HuH-7.5 (cell line): ENCODE measurements at places on chromosomes 12 and 14.

GRCh38 chr14:23602181-23603095, 23.8 kb upstream of the JPH4 start:
- DNase-seq, result no peak

DNA sequence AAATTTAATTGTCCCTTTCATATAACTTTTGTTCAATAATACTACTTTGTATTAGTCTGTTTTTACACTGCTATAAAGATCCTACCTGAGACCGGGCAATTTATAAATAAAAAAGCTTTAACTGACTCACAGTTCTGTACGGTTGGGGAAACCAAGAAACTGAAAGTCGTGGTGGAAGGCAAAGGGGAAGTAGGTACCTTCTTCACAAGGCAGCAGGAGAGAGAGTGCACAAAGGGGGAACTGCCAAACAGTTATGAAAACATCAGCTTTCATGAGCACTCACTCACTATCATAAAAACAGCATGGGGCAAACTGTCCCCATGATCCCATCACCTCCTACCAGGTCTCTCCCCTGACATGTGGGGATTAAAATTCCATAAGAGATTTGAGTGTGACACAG, 1069.0 kb downstream of the FSCB start:
- no peak for DNase-seq

DNA sequence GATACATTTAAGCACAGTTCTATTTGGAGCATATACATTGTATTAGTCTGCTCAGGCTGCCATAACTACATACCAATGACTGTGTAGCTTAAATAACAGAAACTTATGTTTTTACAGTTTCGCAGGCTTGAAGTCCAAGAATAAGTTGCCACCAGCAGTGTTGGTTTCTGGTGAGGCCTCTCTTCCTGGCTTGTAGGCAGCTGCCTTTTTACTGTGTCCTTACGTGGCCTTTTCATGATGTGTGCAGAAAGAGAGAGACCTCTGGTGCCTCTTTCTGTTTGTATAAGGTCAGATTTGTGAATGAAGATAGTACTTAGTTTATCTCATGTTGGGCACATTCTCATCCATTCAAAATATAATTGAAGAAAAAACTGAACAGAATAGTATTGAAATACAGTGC, 636.6 kb downstream of the FLRT2 start:
- no peak for DNase-seq

DNA sequence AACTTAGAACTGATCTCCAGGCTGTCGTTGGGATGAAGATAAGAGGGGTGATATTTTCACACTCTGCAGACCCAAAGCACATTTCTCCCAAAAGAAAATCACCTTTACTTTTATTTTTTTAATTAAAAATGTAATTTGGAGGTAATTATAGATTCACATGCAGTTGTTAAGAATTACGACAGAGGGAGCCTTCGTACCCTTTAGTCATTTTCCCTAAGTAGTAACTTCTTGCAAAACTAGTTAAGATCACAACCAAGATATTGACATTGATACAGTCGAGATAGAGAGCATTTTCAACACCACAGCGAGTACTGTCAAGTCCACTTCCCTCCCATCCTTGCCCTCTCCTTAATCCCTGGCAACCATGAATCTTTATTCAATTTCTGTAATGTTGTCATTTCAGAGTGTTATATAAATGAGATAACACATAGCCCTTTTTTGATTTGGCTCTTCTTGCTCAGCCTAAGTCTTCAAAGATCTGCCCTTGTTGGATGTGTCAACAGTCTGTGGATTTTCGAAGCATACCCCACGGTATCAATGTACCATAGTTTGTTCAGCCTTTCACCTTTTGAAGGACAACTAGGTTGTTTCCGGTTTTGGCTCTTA, 39.6 kb downstream of the DNAH10 start:
- no peak for DNase-seq

DNA sequence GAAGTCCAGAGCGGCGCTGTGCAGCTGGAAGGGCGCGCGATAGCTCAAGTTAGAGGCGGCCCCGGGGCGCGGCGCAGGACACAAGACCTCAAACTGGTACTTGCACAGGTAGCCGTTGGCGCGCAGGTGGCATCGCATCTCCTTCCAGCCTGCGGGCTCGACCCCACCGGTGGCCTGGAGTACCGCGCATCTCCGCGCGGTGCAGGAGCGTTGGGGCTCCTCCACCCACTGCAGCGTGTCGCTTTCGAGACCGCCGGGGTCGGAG, 553 bp downstream of the CLEC14A start:
- DNase-seq, result peak; percentile 21

- no peak for DNase-seq
These were observed 123.8 kb upstream of the LRFN5 start for GRCh38 chr14:41482861-41483260.

DNA sequence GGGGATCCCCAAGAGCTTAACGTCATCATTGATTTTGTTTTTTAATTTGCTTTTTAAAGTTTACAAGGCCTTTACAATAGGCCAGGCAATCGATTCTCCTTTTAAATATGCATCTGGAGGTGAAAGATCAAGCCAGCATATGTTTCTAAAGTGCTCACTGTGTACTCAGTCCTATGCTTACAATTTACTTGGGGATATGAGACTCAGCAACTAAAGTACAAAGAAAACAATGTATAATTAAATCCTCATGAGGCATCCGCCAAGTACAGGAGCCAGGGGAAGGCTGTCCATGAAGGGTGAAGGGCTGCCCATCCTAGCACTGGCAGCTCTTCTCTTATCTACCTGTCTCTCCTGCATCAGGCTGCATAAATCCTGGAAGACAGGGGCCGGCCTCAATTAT, 11.8 kb downstream of the CCDC92 start:
- no peak for DNase-seq

DNA sequence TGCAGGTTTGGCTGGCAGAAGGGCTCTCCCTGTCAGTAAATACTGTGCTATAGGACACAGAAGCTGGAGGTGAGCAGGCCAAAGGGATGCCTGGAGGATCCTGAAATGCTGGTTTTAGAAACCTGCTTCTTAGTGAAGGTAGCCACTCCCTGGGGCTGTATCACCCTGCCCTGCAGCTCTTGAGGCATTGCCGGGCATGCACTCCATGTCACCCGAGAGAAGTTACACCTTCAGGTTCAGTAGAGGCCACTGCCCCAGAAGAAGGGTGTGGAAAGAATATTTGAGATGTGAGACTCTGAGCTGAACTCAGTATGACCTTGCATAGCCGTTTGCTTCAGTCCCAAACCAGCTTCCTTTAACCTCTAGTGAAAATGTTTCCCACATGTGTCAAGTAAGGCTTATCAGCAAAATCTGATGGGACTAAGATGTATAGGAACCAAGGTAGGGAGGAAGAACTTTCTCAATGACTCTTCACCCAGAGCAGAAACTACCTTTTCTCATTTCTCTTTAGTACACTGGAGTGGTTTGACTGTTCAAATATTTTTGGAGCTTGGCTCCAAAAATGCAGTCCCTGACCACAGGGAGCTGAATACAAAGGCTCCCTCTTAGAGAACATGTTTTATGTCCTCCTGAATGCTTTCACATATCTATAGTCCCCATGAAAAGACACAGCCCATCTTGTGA, 164.5 kb upstream of the DYRK2 start:
- DNase-seq, result no peak

DNA sequence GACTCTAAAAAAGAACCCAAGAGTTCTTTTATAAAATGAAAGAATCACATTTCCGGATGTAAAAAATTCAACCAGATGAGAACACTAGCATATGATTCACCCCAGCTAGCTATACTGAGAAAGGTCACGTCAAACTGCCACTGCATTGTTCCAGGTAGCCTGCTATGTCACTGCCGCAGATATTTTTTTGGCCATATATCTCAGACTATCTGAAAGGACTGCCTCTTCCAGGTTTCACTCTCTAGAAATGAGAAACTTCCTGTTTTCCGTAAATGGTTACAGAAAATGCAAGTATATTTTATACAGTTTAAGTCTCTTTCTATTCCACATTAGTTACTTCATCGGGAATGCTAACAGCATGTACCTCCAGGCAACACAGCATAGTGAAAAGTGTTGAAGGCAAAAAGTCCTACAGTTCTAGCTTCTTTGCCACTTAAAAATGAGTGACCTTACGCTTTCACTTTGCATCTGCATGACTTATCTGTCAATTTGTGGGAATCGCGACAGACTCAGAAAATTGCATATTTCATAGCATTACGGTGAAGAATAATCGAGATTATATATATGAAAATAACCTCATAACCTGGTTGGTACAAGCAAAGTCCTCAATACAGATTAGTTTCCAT, 105.2 kb downstream of the MED13L start:
- no peak for DNase-seq

DNA sequence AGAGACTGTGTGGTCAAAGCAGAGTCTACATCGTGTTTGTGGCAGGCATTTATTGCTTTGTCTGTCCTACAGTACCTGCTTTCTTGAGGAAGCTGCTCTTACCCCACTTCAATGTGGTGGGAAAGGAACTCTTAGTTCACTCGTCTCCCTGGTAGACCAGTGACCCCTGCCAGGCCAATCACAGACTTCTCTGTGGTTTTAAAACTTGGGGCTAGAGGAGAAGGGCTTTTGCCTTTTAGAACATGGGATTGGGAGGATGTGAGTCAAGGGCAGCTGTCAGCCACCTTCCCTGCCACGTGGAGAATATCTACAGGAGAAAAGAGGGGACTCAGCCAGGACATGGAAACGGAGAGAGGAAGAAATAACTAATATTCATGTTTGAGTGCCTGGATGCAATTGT, 36.8 kb upstream of the TMED10 start:
- no peak for DNase-seq
